CD4-positive, alpha-beta T cell treated with Interleukin-6 at 100 ng/mL for 8 hours (primary cell): ENCODE measurements at places on chromosomes 2 and 18.

DNA sequence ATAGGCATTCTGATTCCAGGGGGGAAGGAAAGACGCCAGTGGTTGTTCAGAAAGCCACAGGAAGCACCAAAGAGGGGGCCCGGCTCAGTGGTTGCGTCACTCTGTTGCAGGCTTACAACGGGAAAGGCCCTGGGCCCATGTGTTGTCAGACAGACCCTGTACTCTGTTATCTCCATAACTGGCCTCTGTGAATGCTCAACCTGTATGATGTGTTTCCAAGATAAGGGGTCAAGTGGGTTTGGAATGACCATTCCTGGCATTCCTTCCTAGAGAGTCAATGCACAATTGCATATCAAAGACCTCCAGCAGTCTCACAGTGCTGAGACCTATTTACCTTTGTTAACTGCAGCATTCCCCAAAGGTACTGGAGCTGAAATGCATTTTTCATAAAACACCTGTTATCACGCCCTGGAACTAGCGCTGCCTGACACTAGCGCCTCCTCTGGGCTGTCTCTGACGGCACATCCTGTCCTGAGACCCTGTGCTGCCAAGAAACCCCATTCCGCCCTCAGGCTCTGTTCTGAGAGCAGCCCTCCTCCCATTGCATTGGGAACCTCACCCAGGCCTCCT, 13.2 kb upstream of the LRRFIP1 start:
- no peak for DNase-seq

- no peak for DNase-seq
Measured at GRCh38 chr2:151728804-151729414, 5.4 kb downstream of the NEB start.

DNA sequence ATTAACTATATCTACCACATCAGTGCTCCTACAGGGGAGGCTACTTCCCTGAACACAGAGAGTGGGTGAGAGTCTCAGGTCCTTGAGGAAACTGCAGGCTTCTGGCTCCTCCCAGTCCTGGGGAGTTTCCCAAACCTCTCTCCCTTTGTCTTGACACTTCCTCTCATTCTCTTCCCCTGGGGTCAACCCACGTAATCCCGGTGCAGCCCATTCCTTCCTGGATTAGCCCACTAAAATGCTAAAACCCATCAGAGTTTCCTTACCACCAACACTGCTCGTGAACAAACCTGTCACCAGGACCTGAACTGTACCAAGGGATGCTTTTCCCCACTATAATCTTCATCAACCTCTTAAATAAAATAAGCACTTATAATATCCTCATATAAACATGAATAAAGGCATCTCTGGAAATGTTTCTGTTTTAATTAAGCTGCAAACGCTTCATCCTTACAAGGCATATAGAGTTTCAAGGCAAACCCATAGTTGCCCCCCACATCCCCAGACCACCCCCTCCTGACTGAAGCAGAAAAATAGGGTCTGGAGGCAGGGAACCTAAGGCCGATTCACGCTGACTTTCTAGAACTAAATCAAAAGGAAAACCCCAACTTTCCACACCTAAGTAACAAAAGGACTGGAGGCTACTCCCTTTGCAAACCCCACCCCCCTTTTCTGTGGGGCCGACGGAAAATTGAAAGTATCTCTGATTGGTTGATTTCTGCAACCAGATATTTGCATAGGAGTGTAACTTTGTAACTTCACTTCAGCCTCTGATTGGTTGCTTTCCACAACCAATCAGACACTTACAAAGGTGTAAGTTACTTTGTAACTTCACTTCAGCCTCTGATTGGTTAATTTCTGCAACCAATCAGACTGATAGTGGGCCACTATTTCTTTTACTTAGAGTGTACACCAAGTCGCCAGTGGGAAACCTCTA, 19.0 kb downstream of the TMSB10 start:
- peak; percentile 60 for DNase-seq

GRCh38 chr2:79103214-79103613, 15.4 kb upstream of the REG1B start:
- DNase-seq = no peak

DNA sequence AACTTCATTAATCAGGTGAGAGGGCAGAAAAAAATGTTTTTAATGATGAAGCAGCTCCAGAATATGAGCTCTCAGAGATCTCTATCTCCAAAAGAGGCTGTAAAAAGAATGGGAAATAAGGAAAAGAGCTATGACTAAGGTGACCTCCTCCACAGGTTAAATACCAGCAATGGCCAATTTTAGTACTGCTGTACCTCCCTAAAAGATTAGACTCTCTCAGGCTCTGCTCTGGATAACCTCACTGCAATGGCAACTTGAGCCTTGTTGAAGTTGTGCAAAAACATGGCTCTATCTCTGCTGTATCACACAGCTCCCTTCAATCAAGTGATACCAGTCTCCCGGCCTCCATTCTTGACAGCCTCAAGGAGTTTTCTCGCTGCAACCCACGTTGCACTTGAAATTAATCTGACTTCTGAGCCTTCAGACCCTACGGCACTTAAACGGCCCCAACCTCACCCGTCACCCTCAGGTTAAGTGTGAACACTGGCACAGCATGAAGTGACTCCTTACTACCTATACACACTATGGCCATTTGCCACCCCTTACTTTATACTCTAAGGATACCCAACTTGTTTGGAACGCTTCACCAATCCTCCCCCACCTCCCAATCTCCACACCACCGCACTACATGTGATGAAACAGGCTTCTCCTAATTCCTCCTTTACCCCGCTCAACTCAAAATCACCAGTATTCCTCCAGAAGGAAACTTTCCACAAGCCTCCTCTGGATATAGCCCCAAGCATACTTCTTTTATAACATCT, 36.3 kb downstream of the SMAD2 start:
- no peak for DNase-seq

DNA sequence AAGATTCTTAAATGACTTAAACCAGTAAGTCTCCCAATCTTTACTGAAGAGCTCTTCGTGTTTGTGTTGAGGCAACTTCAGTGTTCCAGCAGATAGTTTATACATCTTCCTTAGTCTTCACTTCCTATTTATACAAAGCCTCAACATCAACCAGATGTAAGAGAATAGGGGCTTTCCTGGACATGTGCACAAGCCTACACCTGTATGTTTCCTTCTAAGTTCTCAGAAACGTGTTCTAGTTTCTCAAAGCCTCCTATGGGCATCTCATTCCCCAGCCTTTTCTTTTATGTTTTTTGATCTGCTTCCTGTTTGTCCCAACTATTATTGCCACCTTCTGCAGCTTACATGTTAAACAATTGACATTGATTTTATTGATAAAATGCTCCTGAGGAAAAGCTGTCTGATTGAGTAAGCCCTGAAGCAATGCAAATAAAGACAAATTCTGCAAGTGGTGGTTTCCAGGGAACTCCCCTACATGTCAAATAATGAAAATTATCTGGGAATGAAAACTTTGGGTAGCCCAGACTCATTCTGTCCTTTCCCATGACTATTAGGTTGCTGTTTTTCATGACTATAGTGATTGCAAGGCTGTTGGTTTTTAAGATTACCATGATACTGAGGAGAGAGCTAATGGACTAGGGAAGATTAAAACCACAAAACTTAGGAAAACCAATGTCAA, 663.3 kb upstream of the ACVR2A start:
- DNase-seq = no peak

DNA sequence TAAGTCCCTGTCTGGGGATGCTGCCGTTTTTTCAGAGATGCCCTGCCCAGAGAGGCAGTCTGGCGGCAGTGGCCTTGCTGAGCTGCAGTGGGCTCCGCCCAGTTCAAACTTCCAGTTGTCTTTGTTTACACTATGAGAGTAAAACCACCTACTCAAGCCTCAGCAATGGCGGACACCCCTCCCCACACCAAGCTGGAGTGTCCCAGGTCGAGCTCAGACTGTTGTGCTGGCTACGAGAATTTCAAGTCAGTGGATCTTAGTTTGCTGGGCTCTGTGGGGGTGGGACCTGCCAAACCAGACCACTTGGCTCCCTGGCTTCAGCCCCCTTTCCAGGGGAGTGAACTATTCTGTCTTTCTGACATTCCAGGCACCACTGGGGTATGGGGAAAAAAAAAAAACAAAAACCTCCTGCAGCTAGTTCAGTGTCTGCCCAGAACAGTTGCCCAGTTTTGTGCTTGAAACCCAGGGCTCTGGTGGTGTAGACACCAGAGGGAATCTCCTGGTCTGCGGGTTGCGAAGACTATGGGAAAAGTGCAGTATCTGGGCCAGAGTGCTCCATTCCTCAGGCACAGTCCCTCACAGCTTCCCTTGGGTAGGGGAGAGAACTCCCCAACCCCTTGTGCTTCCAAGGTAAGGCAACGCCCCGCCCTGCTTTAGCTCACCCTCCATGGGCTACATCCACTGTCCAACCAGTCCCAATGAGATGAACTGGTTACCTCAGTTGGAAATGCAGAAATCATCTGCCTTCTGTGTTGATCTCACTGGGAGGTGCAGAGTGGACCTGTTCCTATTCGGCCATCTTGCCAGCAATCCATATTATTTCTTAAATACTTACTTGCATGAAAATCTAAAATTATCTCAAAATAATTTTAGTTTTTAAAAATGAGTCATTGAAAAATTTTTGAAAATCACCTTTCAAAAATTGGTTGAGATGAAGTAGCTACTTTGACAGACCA, 338.0 kb downstream of the OSR1 start:
- no peak for DNase-seq

DNA sequence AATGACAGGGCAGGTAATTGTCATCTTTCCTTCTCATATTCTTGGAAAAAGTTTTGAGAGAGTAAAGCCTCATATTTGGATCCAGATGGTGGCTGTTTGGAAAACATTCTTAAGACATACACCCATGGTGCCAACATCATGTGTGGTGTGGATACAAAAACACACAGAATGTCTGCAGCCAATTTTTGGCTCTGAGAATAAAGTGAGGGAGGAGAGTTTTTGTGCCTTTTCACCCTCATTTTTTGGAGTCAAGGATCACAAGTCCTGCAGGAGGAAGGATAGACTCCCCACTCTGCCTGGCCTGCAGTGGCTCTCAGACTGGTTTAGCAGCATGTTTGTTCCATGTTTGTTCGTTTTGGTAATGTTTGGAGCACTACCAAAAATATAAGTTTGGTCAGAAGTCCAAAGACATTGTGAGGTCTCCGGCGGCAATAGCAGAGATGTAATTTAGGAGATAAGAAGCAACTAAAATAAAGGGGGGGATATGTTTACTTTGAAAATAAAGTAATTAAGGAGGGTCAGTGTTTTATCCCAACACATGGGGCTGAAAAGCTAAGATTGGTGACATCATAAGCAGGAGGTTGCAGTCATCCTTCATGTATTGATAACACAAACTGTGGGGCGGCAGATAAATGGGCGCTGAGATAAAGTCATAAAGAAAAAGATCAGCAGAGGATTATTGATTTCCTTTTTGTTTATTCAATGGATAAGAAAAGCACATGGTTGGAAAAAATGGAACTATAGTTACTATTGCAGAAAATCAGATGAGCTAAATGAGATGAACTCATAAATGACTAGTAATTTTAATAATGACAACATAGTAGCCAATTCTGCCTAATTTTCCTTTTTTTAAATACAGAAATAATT, 655 bp downstream of the NOSTRIN start:
- DNase-seq = no peak

GRCh38 chr18:36620788-36621187, 208.0 kb downstream of the TPGS2 start:
- no peak for DNase-seq

- no peak for DNase-seq
Measured at GRCh38 chr18:44685296-44685695, 4.6 kb downstream of the SETBP1 start.

DNA sequence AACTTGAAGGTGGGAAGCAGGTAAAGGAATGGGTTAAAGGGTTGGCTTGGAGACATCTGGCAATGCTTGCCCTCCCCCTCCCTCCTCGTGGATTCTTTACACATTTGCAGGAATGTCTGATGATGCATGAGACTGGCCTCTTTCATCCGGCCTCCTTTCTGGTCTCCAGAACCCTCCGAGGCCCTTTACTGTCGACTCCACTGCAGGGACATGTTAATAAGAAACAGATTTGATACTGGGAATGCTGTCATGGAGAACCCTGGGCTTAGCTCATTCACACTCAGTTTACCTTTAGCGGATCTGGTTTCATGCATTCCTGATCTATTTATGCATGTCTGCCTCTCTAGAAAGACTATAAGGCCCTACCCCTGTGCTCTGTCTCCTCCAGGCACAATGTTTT, 238.7 kb downstream of the TGIF1 start:
- no peak for DNase-seq

GRCh38 chr18:58243401-58243800, 199.4 kb downstream of the NEDD4L start:
- DNase-seq = no peak

DNA sequence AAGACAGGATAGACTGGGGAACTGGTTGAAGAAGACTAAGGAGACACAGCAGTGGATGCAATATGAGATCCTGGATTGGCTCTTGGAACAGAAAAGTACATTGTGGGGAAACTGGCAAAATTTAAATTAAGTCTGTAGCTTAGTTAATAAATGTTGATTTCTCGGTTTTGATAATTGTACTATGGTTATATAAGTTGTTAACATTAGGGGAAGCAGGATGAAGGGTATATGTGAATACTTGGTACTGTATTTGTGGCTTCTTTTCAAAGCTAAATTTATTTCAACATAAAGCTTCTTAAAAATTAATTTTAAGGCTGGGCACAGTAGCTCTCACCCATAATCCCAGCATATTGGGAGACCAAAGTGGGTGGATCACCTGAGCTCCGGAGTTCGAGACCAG, 103.8 kb downstream of the TMEM17 start:
- no peak for DNase-seq

GRCh38 chr18:3263132-3263700, 1.3 kb downstream of the MYL12B start:
- DNase-seq = no peak

- no peak for DNase-seq
Measured at GRCh38 chr2:196500686-196501431, 138.7 kb upstream of the CCDC150 start.

- no peak for DNase-seq
Measured at GRCh38 chr2:1370461-1370860, 42.8 kb upstream of the TPO start.

GRCh38 chr2:26325851-26326250, 20.1 kb upstream of the SELENOI start:
- DNase-seq = no peak

GRCh38 chr2:18247282-18248110, 313.0 kb downstream of the RDH14 start:
- no peak for DNase-seq

- DNase-seq = no peak
Measured at GRCh38 chr18:33062834-33063364, 290.1 kb upstream of the KLHL14 start.

DNA sequence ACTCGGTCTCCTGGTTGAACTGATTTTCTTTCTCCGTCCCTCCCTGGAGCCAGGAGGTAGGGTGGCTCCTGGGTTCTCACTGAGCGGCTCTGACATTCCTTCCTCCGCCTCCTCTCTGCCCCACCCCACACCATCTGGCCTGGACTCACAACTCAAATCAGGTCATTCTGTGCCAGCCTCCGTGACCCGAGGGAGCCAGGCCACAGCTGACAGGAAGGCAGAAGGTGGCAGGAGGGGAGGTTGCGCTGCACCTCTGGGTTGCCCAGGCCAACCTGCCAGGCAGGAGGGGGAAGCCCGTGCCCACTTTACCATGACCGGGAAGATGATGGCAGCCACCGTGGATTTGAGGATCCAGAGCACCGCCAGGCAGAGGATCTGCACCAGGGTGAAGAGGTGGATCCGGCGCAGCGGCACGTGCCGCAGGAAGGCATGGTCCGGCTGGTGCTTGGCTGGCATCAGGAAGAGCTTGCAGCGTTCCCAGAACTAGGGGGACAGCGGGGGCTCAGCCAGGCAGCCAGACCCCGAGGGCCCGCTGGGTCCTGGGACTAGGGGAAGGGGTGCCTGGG, 28.3 kb downstream of the MTHFD2 start:
- no peak for DNase-seq
